ENCODE measurements at places on chromosomes 3 and 15.

- DNase-seq = no peak
Observed at GRCh38 chr15:58298879-58299850, 132.6 kb upstream of the LIPC start.

GRCh38 chr3:185950728-185951127 lies 12.9 kb upstream of the TRA2B start:
- DNase-seq = peak; percentile 59

GRCh38 chr3:186073641-186074040 lies 35.2 kb downstream of the ETV5 start:
- DNase-seq = no peak

- DNase-seq = no peak
Observed at GRCh38 chr3:127161236-127161635, 31.7 kb upstream of the PRR23E start.

DNA sequence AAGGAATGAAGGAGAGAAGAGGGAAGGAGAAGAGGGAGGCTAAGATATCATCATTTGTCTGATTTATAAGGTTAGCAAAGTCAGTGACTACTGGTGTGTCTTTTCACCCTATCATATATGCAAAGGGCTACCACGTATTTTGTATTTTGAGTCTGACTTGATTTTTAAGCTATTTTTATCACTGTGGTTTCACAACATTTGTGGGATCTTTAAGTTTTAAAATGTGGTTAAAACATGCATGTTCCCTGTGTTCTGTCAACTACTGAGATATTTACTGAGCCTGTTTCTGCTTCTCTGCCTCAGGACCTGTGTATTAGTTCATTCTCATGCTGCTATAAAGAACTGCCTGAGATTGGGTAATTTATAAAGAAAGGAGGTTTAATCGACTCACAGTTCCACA lies 22.5 kb upstream of the SPTSSB start:
- DNase-seq = no peak

DNA sequence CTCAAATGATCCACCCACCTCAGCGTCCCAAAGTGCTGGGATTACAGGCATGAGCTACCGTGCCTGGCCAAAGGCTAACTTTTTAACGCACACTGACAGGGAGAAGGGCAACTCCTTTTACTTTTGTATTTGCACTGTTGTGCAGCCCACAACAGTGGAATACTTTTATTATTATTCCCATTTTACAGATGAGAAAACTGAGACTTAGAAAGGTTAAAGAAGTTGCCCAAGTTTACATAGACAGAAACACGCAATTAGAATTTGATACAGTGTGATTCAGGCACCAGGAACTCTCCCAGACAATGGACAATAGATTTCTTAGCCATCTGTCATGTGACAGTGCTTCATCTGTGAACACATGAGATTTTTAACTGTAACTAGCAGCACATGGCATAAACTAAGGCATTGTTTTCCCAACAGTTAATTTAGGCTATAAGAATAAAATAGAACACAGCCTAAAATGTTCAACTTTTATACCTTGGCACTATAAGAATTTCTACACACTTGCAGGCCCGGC lies 18.8 kb downstream of the STAG1 start:
- peak; percentile 5 for DNase-seq
